ENCODE measurements at places on chromosomes 12 and 14. TPM values are rescaled to one million over a fixed set of nuclear protein-coding genes. Genes with fewer than 3 reads are reported as not detected.

DNA sequence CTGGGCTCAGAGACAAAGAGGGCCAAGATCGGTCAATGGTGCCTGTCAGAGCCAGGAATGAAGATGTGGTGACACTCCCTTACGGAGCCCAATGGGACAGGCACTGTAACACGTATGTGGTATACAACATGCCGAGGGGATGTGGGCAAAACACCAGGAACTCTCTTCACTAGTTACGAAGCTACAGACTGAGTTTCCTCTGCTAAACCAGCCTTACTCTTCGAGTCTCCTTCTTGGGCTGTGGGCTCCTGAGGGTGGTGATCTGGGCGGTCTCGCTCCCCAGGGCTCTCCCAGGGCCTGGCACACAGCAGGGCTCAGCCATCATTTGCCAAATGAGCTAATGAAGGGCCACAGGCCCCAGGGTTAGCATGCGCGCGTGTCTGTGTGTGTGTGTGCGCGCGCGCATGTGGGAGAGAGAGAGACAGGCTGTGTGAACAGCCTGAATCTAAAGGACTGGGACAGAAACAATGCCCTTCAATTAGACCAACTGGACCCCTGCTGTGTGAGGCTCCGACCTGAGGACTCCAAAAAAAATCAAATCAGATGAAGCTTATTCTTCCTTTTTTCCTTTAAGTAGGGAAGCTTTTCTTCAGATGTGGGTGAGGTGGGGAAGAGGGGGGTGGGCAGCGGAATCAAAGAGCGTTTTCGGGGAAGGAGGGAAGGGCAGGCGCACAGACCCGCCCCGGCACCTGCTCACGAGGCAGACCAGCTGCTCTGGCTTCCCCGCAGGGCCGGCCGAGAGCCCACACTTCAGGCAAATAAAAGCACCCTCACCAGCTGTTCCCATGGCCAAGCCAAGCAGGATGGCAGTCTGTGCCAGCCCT is 42.5 kb downstream of the CCDC88C start:
- peaks cover 39% of the 10 kb centered on the region for H3K4me1 ChIP-seq
- peaks cover 8% of the 10 kb centered on the region for H3K27me3 ChIP-seq
- no peak overlapping the region for H3K4me3 ChIP-seq
- H3K36me3 ChIP-seq, result no peaks in the 10 kb centered on the region
- DNase-seq, result no peak

GRCh38 chr14:82872494-82872893 is 1338.8 kb upstream of the SEL1L start:
- H3K27ac ChIP-seq, result no peak overlapping the region
- H3K4me3 ChIP-seq, result no peak overlapping the region
- H3K36me3 ChIP-seq, result no peaks in the 10 kb centered on the region

DNA sequence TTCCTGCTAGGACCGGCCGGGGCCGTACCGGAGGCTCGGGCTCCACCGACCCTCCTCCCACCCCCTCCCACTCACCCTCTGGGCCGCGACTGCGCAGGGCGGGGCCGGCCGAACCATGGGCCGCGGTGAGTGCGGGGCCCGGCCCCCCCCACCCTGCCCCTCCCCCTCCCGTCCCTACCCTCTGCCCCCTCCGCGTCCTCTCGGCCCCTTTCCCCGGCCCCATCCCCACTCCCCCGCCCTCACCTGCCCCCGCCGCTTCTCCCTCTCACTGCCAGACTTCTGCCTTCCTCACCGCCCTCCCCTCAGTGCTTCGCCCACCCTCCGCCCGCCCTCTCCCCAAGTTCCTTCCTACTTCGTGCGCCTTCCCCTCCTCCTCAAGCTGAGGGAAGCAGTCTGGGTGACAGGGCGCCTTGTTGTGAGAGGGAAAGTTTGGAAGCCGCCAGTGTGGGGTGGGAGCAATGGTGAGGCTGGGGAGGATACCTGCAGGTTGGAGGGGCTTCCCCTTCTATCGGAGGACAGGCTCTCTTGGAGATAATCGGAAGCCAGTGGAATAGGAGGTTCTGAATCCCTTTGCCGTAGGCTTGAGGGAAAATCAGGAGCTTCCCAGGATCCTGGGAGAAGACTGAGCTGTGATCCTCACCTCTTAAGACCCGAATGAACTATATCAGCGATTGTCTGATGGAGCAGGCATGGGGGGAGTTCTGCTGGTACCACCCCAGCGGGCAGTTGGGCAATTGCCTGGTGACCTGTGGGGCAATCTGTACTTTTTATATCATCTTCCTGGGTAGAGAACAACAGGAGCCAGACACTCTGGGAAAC is 472 bp downstream of the MBD6 start:
- no peaks in the 10 kb centered on the region for H3K27me3 ChIP-seq
- H3K4me3 ChIP-seq, result peak overlapping the region; percentile 99
- no peak for DNase-seq
- peaks cover 25% of the 10 kb centered on the region for H3K36me3 ChIP-seq
- H3K4me1 ChIP-seq, result peaks cover 53% of the 10 kb centered on the region

DNA sequence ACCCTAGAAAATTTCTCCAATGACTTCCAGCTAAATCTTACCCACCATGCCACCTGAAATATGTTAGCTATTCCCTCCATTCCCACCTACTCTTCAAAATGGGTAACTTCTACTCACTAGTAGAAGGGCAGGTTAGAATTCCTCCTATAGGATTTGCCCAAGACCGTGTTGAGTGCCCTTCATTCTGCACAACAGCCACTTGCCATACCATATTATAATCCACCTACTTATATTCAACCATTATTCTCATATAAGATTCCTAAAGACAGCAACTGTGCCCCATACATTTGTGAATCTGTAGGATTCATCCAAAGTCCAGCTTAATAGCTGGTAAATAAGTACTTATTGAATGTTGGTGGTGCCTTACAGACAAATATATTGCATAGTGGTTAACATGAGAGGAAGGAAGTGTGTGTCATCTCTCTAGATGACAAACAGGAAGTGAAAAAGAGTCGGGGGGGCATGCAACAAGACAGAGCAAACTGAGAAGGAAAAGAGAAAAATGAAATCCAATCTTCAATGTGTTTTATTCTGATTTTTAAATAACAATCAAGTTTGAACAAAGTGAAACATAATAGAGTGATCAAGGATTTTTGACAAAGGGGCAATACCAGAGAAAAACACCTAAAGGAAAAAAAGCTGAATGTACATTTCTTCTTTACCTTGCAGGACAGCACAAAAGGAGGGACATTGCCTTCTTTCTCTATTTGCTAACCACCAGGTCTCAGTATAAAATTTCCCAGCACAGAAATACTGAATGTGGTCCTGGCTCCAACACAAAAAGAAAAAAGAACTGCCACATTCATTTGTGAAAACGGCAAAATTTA is 389.3 kb upstream of the USP15 start:
- H3K27me3 ChIP-seq, result no peaks in the 10 kb centered on the region
- no peak overlapping the region for H3K4me3 ChIP-seq
- H3K27ac ChIP-seq, result no peak overlapping the region
- no peak for DNase-seq

- H3K27ac ChIP-seq, result no peak overlapping the region
- no peaks in the 10 kb centered on the region for H3K36me3 ChIP-seq
- no peak for DNase-seq
- H3K4me3 ChIP-seq, result no peak overlapping the region
- H3K27me3 ChIP-seq, result no peaks in the 10 kb centered on the region
These were observed 30.7 kb upstream of the PWP1 start for GRCh38 chr12:107654873-107655272.

GRCh38 chr12:111942557-111942956 is 70.4 kb downstream of the TMEM116 start:
- H3K36me3 ChIP-seq, result no peaks in the 10 kb centered on the region
- DNase-seq, result no peak
- H3K4me1 ChIP-seq, result no peaks in the 10 kb centered on the region

GRCh38 chr14:36022765-36023410 is 153.6 kb downstream of the PTCSC3 start:
- no peak overlapping the region for H3K27ac ChIP-seq
- H3K4me1 ChIP-seq, result no peaks in the 10 kb centered on the region
- DNase-seq, result no peak
- H3K36me3 ChIP-seq, result no peaks in the 10 kb centered on the region

- no peak for DNase-seq
- H3K27me3 ChIP-seq, result no peaks in the 10 kb centered on the region
- H3K36me3 ChIP-seq, result no peaks in the 10 kb centered on the region
- peak overlapping the region; percentile 74 for H3K27ac ChIP-seq
- H3K4me1 ChIP-seq, result peaks cover 60% of the 10 kb centered on the region
These were observed 8.5 kb upstream of the AMIGO2 start for GRCh38 chr12:47088021-47088944.

CLBA1 gene
- total RNA-seq, result 7.7 TPM

DPF3 gene
- total RNA-seq, result 5.3 TPM

FITM1 gene
- total RNA-seq, result 0.63 TPM

GRCh38 chr12:94707892-94708291 is 57.5 kb upstream of the TMCC3 start:
- no peak overlapping the region for H3K27ac ChIP-seq
- peaks cover 12% of the 10 kb centered on the region for H3K4me1 ChIP-seq
- no peak overlapping the region for H3K4me3 ChIP-seq
- no peaks in the 10 kb centered on the region for H3K36me3 ChIP-seq
- peaks cover 27% of the 10 kb centered on the region for H3K27me3 ChIP-seq

- no peaks in the 10 kb centered on the region for H3K36me3 ChIP-seq
- H3K4me3 ChIP-seq, result no peak overlapping the region
- peak overlapping the region; percentile 35 for H3K27ac ChIP-seq
- peaks cover 48% of the 10 kb centered on the region for H3K4me1 ChIP-seq
These were observed 111.8 kb downstream of the PRKCH start for GRCh38 chr14:61433169-61433568.

- peaks cover 33% of the 10 kb centered on the region for H3K4me1 ChIP-seq
- no peaks in the 10 kb centered on the region for H3K27me3 ChIP-seq
- no peak overlapping the region for H3K27ac ChIP-seq
- DNase-seq, result no peak
- peaks cover 36% of the 10 kb centered on the region for H3K36me3 ChIP-seq
These were observed 58.1 kb upstream of the SRSF5 start for GRCh38 chr14:69708586-69709560.

- no peak for DNase-seq
- no peak overlapping the region for H3K4me3 ChIP-seq
- peaks cover 17% of the 10 kb centered on the region for H3K4me1 ChIP-seq
- no peaks in the 10 kb centered on the region for H3K36me3 ChIP-seq
- no peak overlapping the region for H3K27ac ChIP-seq
These were observed 1.0 kb upstream of the BDKRB2 start for GRCh38 chr14:96203635-96204034.

DNA sequence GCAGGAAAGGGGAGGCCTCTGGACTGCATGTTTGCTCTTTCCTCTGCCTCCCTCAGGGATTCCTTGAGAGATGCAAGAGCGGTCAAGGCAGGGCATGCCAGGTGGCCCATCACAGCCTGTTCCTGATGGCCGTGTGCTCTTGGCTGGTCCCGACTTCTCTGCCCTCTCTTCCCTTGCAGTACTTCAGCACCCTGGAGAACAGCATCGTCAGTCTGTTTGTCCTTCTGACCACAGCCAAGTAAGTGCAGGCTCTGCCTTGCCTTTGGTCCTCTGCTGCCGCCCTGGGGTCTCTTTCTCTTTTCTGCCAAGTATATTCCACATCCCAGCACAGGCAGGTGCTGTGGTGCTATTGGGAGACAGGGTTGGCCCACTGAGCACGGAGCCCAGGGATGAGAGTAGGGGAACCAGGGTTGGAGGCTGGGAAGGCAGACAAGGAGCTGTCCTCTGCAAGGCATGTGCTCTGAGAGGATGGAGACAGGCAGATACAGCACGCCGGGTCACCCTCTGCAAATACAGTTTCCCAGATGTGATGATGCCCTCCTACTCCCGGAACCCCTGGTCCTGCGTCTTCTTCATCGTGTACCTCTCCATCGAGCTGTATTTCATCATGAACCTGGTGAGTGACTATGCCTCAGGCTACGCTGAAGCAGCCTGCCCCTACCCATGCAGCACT is 51.9 kb downstream of the TPCN1 start:
- peaks cover 32% of the 10 kb centered on the region for H3K4me1 ChIP-seq
- H3K27ac ChIP-seq, result peak overlapping the region; percentile 97
- H3K27me3 ChIP-seq, result no peaks in the 10 kb centered on the region
- peaks cover 23% of the 10 kb centered on the region for H3K36me3 ChIP-seq

DNA sequence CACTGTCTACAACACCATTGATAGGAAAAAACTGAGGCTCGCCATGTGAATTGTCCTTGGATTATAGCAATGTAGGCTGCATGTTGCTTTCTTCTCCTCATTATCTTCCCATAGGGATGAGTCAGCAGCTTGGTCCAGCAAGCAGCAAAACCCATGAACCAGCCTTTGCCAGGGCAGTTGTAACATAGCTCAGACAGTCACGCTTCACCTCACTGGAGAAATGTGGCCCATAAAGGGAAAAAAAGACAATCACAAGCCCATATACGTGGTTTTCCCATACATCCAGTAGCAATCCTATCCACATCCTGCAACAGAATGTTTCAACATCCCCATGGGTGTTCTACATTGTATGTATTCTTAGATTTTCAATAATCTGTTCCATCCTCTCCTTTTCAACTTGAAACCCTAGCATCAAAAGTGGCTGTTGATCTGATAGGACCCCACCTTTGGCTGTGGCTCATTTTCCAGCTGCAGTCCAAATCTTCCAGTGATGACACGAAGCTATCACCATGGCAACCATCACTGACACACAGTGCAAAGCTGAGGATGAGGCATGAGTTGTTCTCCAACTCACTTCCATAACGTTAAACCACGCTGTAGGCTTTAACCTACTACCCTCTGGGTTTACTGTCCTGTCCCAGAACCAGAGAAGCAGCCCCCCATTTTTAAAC is 34.0 kb downstream of the GRIN2B start:
- no peaks in the 10 kb centered on the region for H3K4me1 ChIP-seq
- H3K4me3 ChIP-seq, result no peak overlapping the region
- no peaks in the 10 kb centered on the region for H3K27me3 ChIP-seq
- no peak for DNase-seq
- H3K27ac ChIP-seq, result no peak overlapping the region

- H3K4me3 ChIP-seq, result no peak overlapping the region
- peaks cover 13% of the 10 kb centered on the region for H3K27me3 ChIP-seq
- H3K36me3 ChIP-seq, result peaks cover 20% of the 10 kb centered on the region
These were observed 5.4 kb upstream of the NGB start for GRCh38 chr14:77276295-77276935.

MYF5 gene
- total RNA-seq, result not detected

DNA sequence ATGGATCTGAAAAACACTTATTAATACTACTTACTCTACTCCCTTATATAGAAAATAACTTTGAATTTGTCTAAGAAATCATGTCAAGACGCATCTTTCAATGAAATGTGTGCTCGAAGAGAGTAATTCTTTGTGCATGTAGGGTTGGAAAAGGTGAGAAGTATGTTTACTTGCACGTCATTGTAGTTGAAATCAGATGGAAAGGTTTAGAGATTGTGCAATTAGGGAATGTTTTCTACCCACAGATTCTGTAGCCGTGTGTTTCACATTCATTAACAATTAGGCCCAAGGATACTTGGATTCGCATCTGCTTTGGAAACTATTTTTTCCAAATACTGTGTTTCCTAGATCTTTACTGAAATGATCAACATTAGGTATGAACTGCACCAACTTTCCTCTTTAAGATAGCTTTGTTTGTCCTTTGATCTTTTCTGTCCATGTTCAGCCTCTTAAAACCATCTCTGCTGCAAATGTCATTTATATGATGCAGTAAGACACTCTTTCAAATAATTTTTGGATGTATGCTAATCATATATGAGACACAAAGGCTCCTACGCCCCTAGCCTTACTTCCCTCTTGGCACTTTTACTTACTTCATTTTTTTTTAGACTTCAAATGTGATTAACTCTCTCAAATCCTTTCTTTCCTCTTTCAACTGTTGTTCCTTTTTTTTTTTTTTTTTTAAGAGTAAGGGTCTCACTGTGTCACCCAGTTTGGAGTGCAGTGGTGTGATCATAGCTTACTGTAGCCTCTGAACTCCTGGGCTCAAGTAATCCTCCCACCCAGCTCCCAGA is 58.0 kb upstream of the PSMA6 start:
- H3K27ac ChIP-seq, result no peak overlapping the region
- peaks cover 4% of the 10 kb centered on the region for H3K36me3 ChIP-seq
- no peak for DNase-seq
- H3K4me1 ChIP-seq, result no peaks in the 10 kb centered on the region

Measured in osteocyte (in vitro differentiated cells).